ENCODE measurements at places on chromosomes 2 and 18.

- DNase-seq = no peak
These were observed 82.3 kb upstream of the LDLRAD4 start for GRCh38 chr18:13136056-13136903.

DNA sequence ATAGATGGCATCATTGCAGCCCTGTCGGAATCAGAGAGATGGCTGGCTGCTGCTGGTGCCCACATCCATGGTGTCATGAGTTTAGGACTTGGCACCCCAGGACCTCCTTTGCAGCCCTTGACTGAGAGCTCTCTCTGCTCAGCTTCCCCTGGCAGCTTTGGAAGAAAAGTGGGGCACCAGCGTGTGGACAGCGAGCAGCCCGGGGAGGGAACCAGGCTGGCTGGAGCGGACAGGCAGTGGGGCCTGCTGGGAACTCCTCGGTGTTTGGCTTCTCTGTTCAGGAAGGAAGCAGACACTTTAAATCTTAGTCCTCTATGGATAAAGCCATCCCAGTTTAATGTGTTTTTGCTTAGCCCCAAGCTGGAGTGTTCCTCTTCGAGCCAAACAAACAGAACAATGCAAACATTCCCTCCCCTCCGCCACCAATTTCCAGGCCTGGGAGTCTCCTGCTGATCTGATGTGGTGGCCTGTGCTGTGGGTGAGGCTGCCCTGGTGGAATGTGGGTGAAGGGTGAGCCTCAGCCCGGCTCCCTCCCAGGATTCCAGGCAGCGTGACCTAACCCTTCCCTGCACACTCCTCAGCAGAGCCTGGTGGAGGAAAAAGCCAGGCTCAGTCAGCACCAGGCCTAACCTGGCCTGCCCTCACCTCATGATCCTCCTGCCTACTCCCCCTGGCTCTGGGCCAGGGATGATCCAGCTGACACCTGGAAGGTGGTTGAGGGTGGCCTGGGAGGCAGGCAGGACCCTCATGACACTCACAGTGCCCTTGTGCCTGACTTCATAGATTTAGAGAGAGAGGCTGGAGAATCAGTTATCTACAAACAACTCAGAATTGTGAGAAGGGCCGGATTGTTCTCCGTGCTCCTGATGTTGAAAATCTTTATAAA is 21.6 kb upstream of the ITGB6 start:
- no peak for DNase-seq

DNA sequence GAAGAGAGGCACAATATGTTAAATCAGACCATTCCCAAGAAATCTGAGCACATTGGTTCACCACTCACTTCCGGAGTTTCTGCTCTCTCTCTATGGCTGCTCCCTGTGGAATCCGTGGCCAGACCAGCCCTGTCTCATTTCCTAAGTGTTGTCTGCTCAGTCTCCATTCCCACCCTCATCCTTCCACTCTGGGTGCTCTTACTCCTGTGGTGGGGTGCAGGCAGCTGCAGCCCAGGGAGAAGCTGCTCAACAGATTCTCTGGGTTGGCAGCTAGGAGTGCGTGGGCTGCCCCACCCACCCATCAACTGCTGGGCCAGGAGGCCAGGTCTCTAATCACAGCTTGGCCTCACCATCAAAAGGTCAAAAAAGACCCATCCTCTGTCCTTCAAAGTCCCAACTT is 98.3 kb downstream of the ARL4C start:
- DNase-seq = no peak

- DNase-seq = no peak
These were observed 16.3 kb downstream of the THOC1 start for GRCh38 chr18:251572-251971.

DNA sequence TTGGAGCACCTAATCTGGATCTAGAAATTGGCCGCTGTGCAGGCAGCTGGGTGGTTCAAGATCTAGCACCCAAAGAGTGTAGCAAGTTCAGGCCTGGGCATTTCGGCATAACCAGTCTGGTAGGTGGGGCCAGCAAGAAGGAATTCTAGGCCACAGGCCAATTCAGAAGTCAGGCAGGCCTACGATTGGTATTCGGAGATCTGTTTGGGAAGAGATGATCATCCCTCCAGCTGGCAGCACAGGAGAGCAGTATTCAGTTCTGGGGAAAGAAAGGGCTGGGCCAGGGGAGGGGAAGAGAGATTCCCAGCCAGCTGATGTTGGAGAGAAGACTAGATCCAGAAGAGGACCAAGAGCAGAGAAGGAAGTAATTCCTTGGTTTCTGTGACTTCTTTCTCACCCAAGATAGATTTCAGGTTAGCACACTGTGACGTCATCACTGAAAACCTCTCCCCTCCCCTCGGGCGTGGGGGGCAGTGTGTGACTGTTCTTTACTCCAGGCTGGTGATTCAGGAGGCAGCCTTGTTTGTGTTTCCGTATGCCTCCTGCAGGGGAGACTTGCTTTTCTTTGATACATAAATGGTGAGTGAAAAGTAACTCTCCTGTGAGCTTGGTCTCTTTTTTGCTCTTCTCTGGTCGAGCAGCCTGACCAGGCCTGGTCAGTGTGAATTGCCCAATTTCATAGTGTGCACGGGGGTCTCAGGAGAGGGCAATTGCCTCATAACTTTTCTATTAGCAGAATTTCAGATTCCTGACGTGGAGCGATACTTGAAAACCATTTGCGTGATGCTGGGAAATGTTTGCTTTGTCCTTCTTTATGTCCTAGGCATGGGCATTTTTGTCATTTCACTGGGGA is 61.1 kb downstream of the MEIS1 start:
- no peak for DNase-seq

DNA sequence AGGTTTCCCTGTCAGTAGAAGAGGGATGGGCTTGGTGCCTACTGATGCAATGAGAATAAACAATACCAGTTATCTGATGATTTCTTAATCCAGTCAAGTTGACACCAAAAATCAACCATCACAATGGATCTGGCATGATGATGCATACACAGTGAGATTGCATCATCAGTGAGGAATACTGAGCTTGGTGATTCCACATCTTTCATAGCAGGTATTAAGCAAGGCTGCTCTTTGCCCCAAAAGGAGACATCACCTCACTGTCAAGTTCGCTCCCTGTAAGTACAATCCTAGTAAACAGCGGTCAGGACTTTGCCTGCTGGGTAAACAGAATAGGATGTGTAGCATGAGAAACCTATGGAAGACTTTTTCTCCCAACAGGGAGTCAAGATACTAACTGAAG is 282.7 kb upstream of the CDH2 start:
- no peak for DNase-seq

- no peak for DNase-seq
These were observed 133.8 kb upstream of the NRXN1 start for GRCh38 chr2:51165534-51166260.

DNA sequence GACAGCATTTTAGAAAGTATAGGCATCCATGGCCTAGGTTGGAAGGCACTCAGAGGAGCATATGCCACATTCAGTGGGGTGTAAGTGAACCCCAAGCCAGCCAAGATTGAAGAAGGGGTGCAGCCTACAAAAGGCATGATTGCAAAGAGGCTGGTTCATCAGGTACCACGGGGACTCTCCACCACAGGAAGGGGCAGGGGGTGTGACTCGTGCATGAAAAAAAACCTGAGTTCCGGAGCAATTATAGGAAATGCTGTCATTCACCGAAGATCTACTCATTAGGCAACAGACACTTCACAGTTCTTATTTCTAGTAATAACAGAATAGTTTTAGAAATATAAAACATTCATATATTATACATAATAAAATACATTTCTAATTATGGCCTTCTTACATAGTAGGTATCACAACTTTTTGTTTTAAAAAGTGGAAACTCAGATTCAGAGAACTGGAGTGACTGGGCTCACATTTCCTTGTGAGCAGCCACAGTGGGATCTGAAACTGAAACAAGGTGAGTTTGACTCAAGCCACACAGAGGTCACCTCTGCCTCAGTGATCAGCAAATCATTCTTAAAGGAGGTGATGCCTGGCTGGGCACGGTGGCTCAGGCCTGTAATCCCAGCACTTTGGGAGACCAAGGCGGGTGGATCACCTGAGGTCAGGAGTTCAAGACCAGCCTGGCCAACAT is 188.4 kb upstream of the GYPC start:
- no peak for DNase-seq

DNA sequence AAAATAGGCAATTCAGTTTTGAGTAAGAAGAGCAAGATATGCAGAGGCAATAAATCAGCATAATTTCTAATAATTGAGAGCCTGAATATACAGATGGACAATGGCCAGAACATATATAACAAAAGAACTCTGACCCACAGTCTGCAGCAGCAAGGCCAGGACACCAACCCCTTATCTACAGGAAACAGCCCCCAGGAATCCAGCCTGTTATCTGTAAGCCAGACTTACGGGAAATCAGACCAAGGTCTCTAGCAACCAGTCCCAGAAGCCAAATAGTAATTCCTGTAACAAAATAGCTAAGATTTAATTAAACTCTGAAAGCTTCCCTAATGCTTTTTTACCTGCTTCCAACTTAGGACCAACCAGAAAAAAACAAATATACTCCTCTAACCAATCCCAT is 434.5 kb upstream of the GYPC start:
- no peak for DNase-seq

DNA sequence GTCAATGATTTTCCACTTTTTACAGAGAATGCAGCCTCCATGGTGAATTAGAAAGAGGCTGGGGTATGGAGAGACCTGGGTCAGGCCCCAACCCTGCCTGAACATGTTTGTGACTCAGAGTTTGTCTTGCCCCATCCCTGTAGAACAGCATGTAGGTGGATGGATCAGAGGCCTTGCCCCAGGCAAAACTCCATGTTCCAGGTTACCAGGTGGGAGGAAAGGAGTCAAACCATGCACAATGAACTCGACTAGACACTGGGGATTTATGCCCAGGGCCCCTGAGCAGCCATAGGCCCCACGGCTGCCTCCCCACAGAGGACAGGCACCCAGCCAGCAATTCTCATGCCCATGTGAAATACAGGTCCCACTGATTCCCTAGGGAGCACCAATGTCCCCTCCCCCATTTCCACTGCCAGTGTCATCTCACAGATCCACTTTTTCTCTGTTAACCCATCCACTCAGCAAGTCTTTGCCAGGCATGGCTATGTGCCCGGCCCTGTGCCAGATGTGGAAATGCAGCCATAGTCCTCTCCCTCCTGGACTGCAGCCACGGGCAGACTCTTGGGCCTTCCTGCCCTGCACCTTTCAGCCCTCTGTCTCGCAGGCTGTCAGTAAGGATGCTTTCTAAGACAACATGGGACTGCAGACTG is 737.8 kb upstream of the HS6ST1 start:
- no peak for DNase-seq

All from SK-N-DZ (cell line).